A549 treated with RU486 at 1 μM for 4 hours (cell line): ENCODE measurements at places on chromosomes 4 and X. TPM values are rescaled to one million over a fixed set of nuclear protein-coding genes. Genes with fewer than 3 reads are reported as not detected.

The LGI2 gene
- 0.09 to 0.38 TPM (median 0.25 TPM) in 5 replicates for total RNA-seq

The UNC5C gene
- total RNA-seq: 0.02 TPM in 1 of 5 replicates, not detected in the others

The PHF8 gene
- 11.3 to 13.0 TPM (median 12.5 TPM) in 5 replicates for total RNA-seq

The GPM6B gene
- total RNA-seq: 0.03 to 0.30 TPM in 2 of 5 replicates, not detected in the others

The PCDH11X gene
- 0.04 TPM in 1 of 5 replicates, not detected in the others for total RNA-seq

The MAGEA9 gene
- not detected in 5 replicates for total RNA-seq

The GUCY1B1 gene
- 0.16 to 0.40 TPM (median 0.27 TPM) in 5 replicates for total RNA-seq

The ARX gene
- 0.22 to 0.41 TPM (median 0.37 TPM) in 5 replicates for total RNA-seq

The ODAPH gene
- total RNA-seq: 0.28 TPM in 1 of 5 replicates, not detected in the others

The CDS1 gene
- total RNA-seq: 0.62 to 0.84 TPM (median 0.72 TPM) in 5 replicates

The HSFX1 gene
- total RNA-seq: 0.14 to 0.40 TPM (median 0.34 TPM) in 5 replicates

The BGN gene
- 0.07 TPM in 1 of 5 replicates, not detected in the others for total RNA-seq

The EDA2R gene
- total RNA-seq: 10.5 to 14.2 TPM (median 13.2 TPM) in 5 replicates

The GSX2 gene
- total RNA-seq: not detected in 5 replicates

The PDLIM3 gene
- total RNA-seq: 0.08 to 0.24 TPM (median 0.18 TPM) in 5 replicates

The PLXNA3 gene
- total RNA-seq: 8.6 to 15.9 TPM (median 10.8 TPM) in 5 replicates

The DMRTC1 gene
- total RNA-seq: not detected in 5 replicates

The LEF1 gene
- total RNA-seq: 0.10 TPM in 1 of 5 replicates, not detected in the others

The BTC gene
- total RNA-seq: 1.0 to 1.3 TPM (median 1.3 TPM) in 5 replicates

The NPNT gene
- 0.18 to 0.46 TPM (median 0.40 TPM) in 5 replicates for total RNA-seq

The LRCH2 gene
- 0.02 TPM in 1 of 5 replicates, not detected in the others for total RNA-seq

The JADE3 gene
- 10.0 to 14.8 TPM (median 12.7 TPM) in 5 replicates for total RNA-seq

The RPA4 gene
- total RNA-seq: 0.20 to 0.34 TPM (median 0.25 TPM) in 5 replicates

The AFF1 gene
- 5.5 to 11.3 TPM (median 10.3 TPM) in 5 replicates for total RNA-seq

The JCHAIN gene
- 0.45 to 1.4 TPM in 2 of 5 replicates, not detected in the others for total RNA-seq

The ZMAT1 gene
- total RNA-seq: 0.06 TPM in 1 of 5 replicates, not detected in the others

The UCP1 gene
- total RNA-seq: not detected in 5 replicates

The NAP1L3 gene
- 0.30 to 0.67 TPM (median 0.43 TPM) in 5 replicates for total RNA-seq

The RHOXF2 gene
- total RNA-seq: not detected in 5 replicates

The TMSB15A gene
- 0.47 to 1.1 TPM (median 0.97 TPM) in 4 of 5 replicates, not detected in the other for total RNA-seq

The TLR2 gene
- 0.08 to 0.37 TPM (median 0.18 TPM) in 4 of 5 replicates, not detected in the other for total RNA-seq

The GUCY1A1 gene
- not detected in 5 replicates for total RNA-seq

The ZNF732 gene
- total RNA-seq: not detected in 5 replicates

The ANK2 gene
- total RNA-seq: 0.58 to 1.6 TPM (median 0.70 TPM) in 5 replicates

The OPHN1 gene
- 1.4 to 1.7 TPM (median 1.5 TPM) in 5 replicates for total RNA-seq
